ENCODE measurements at places on chromosomes 3 and 15.

- DNase-seq = no peak
These were observed 160.5 kb upstream of the CCDC54 start for GRCh38 chr3:107216711-107217110.

GRCh38 chr15:63403254-63403945, 21.8 kb upstream of the CA12 start:
- no peak for DNase-seq

DNA sequence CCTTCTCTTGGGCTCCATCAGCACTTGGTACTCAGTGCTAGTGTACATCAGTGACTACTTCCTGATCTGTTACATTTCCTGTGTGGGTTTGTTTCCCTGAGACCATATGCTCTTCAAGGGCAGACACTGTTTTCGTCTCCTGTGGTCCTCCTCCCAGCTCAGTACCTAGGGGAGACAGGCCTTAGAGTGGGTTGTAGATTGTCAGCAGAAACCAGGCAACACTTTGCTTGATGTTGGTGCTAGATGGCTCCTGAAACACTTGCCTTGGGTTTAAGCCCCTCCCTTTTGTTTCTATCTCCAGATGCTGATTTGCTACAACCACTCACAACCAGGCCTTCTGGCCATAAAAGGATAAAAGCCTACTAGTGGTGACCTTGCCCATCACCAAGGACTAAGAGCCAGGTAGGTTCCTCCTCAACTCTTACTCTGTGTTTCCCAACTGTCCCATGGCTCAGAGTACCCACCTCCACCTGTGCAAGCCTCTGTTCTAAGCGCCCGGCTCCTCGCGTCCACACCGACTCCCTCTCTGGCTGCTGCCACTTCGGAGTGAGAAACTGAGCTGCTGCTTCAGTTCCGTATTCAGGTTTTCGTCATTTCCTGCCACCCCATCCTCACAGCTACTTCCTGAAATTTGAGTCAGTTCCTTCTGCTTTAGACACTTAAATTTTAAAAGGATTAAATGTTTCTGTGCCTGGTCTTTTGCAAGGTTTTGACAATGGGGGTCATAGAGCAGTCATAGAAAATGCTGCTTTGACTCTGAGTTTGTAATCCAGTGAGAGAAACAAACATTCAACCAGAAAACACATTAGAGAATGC, at the start of gene HCLS1:
HCLS1 (minus strand) TSS at position 548 of the 816 bp plus-strand sequence. CDS start 2,556 bp downstream, outside the sequence.
- no peak for DNase-seq

DNA sequence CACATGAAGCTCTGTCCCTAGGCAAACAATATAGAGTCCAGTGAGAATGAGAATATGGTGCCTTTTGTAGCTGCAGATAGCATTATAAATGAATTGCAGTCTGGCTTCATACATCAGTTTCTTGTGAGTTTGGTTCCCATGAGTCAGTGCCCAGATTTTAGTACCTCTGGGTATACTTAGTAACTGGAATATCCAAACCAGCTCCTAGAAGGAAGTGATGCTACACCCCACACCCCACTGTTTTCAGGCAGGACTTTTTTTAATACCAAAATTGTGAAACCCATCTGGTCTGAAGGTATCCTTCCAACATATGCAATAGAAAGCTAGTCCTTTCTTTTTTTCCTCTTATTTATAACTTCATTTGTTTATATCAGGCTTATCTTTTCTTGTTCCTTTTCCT, 42.1 kb upstream of the FOXP1 start:
- DNase-seq = no peak

GRCh38 chr15:57370929-57371328, 5.4 kb upstream of the CGNL1 start:
- DNase-seq = no peak

GRCh38 chr3:32961189-32961715, 9.8 kb downstream of the CCR4 start:
- DNase-seq = no peak

- DNase-seq = no peak
These were observed 56.0 kb downstream of the SLC7A14 start for GRCh38 chr3:170529912-170530311.

DNA sequence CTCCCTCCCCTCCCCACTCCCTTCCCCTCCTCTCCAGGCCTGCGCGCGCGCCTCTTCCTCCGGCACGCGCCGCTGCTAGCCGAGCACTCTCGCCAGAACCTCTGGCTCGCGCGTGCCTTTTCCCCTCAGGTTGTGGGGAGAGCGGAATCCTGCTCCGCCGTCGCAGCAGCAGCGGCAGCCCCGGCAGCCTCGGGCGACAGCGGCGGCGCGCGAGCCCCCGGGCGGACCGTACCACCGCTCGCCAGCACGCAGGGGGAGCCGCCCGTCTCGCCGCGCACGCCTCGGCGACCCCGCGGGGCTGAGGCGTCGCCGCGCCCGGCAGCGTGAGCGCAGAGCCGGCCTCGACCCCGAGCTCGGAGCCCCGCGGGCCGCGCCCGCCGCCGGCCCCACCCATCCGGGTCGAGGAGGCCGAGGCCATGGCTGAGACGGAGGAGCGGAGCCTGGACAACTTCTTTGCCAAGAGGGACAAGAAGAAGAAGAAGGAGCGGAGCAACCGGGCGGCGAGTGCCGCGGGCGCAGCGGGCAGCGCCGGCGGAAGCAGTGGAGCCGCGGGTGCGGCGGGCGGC, at the start of gene CDV3:
CDV3 (plus strand) TSS at position 58 of the 566 bp plus-strand sequence; CDS start at position 417, 359 bp downstream.
- no peak for DNase-seq

GRCh38 chr3:20510396-20510795, 324.4 kb upstream of the SGO1 start:
- DNase-seq = no peak

- DNase-seq = peak; percentile 25
These were observed 232.9 kb upstream of the CTDSPL start for GRCh38 chr3:37628711-37629301.

DNA sequence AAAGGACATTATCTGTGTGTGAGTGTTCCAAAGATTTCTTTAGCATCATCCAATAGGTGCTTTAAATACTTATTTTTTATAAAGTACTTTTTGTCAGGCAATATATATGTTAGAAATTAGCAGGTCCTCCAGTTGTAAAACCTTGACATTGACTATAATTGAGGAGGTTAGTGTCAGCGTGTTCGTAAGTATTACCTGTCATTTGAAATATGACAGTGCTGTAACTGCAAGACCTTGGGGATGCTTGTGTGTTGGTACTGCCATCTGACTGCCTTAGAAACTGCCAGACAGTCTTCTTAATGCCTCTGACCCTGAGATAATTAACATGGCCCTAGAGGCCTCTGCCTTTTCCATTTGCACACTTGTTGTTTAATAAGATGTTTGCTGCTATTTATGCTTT, 170.7 kb downstream of the NAALADL2 start:
- no peak for DNase-seq

- no peak for DNase-seq
These were observed 142.5 kb downstream of the PDE8A start for GRCh38 chr15:85124173-85124572.

DNA sequence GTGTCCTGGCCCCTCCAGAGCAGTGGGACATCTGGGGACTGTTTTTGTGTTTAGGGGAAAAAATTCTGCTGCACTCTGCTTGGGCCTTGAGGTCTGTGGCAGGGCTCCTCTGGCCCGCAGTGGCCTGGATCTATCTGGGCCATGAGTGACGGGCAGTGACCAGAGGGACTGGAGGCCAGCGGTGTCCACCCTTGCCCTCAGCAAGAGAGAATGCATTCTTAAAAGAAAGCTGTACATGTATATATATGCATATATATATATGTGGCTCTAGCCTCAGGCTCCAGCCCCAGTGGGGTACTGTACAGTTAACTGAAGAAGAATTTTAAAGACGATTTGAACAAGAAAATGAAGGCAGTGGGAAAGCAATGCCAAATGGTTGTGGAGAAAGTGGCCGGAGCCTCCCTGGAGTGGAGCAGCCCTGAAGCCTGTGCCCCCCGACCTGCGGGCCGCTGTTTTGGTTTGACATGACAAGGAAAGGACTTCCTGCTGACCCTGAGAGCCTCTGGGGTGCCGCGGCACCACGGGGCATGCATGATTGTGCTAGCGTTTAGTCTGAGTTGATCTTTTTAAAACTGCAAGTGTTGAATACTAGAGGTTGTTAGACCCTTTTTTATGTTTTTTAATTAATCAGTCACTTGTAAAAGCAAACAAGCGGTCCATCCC, 52.2 kb downstream of the PLXNA1 start:
- no peak for DNase-seq

DNA sequence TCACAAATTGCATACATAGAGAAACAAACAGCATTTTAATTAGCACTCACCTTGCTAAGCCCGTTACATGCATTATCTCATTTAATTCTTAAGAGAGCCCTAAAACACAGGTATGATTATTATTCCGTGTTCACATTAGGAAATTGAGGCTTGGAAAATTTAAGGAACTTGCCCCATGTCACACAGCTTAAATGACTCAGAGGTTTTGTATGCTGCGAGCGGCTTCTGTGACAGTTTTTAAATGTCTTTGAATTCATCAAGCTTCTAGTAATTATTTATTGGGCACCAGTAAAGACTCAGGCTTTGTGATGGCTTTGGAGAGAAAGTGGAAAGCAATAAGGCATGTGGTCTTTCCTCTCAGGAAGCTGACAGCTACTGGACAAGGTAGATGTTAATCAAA, 166.7 kb upstream of the THBS1 start:
- DNase-seq = no peak

DNA sequence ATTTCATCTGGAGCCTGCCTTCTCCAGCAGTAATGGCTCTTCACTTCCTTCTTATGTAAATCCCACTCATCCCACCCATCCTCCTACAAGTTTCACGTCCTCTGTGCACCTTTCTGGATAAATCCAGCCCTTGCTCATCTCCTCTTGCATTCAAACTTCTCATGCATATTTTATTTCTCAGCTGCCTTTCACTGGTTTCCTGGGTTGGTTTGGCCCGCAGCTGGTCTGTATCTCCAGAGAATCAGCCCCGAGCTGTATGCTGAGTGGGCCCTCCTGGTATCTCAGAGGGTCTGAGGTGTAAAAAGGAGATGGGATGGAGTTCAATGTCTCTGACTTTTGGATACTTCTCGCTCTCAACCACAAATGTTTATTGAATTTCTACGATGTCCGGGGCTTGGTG, 248.6 kb upstream of the FEZF2 start:
- no peak for DNase-seq

Data from NCI-H524 (cell line).